ENCODE measurements at places on chromosomes 7 and 10.

GRCh38 chr7:27147199-27148030 is at the start of gene HOXA6:
HOXA6 (minus strand) TSS chr7:27147774; CDS start chr7:27147749, 25 bp downstream.
- DNase-seq = no peak

DNA sequence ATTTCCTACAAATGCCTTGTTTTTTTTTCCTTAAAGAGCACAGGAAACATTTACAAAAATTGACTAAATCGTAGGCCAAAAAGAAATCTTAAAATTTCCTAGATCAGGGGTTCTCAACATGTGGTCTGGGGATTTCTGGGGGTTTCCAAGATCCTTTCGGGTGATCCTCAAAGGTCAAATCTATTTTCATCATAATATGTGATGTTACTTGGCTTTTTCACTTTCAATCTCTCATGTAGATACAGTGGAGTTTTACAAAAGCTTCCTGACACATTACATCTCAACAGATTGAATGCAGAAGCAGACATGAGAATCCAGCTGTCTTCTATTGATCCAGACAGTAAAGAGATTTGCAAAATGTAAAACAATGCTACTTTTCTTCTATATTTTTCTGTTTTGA is 497.3 kb downstream of the INHBA start:
- no peak for DNase-seq

DNA sequence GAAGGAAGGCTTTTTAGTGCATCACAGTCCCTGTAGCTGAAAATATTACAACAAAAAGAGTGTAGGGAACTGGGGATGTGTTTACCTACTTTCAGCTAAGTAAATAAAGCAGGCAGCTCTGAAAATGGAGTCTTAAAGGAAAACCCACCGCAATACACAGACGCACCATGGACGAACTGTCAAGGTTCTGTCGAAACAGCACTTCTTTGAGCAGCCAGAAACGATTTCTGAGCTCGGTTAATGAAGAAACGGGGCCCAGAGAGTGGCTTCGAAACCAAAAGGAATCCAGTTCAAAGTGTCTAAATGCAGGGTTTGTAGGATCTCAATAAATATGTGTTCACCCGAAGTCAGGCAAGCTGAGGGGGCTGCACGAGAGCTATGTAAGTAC is 275.4 kb upstream of the NEBL start:
- DNase-seq = no peak

GRCh38 chr7:151869455-151869854 is 7.5 kb downstream of the PRKAG2 start:
- DNase-seq = no peak

- no peak for DNase-seq
Observed at GRCh38 chr10:6119423-6119822, 30.6 kb downstream of the RBM17 start.

- DNase-seq = no peak
Observed at GRCh38 chr7:2473496-2474180, 2.6 kb downstream of the GRIFIN start.

DNA sequence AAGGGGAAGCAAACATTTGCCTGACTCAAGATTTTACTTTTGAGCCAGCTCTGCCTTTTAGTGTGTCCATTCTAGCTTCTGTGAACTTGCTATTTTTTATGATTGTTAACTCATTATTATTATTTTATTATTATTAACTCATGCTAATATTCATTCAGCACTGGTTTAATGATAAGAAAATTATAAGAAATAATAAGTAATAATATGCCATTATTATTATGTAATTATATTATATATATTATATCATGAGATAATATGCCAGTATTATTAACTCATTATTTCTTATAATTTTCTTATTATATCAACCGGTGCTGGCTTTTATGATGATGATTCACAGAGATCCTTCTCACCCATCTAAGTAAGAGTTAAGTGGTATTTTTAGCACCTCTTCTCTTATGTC is 79.3 kb upstream of the NPVF start:
- DNase-seq = no peak

DNA sequence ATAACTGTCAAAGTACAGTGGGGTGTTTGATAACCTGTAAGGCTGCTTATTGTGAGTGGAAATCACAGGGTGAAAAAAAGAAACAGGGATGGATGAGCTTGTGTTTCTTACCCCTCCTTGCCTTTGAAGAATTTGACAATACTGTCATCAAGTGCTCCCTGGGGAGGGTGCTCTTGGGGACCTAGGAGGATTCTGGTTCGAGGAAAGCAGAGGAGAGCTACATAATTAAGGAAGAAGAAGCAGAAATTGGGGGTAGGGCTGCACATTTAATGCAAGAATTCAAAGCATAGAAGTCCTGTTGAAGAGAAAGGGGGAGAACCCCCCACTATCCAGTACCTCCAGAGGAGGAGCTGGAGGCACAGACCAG is 208.1 kb upstream of the PHYHIPL start:
- no peak for DNase-seq

GRCh38 chr10:131896403-131896802 is 4.4 kb upstream of the PPP2R2D start:
- DNase-seq = no peak

GRCh38 chr7:143222782-143223181 is 945 bp downstream of the TAS2R40 start:
- DNase-seq = no peak

- DNase-seq = no peak
Observed at GRCh38 chr10:21943633-21944265, 59.8 kb downstream of the DNAJC1 start.

DNA sequence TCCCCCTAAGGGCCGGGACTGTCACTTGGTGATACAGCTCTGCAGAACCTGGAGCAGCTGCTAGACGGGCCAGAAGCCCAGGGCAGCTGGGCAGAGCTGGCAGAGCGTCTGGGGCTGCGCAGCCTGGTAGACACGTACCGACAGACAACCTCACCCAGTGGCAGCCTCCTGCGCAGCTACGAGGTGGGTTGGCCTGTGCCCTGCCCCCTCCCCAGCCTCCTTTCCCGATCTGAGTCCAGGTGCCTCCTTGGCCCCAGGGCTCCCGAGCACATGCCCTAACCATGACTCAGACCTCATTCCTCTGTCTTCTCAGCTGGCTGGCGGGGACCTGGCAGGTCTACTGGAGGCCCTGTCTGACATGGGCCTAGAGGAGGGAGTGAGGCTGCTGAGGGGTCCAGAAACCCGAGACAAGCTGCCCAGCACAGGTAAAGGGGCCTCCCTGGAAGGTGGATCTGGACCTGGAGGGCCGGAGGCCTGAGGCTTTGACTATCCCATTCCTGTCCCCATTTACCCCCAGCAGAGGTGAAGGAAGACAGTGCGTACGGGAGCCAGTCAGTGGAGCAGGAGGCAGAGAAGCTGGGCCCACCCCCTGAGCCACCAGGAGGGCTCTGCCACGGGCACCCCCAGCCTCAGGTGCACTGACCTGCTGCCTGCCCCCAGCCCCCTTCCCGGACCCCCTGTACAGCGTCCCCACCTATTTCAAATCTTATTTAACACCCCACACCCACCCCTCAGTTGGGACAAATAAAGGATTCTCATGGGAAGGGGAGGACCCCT is 6.4 kb downstream of the NFKB2 start:
- no peak for DNase-seq

- DNase-seq = no peak
Observed at GRCh38 chr10:43284341-43284910, 17.6 kb upstream of the RASGEF1A start.

DNA sequence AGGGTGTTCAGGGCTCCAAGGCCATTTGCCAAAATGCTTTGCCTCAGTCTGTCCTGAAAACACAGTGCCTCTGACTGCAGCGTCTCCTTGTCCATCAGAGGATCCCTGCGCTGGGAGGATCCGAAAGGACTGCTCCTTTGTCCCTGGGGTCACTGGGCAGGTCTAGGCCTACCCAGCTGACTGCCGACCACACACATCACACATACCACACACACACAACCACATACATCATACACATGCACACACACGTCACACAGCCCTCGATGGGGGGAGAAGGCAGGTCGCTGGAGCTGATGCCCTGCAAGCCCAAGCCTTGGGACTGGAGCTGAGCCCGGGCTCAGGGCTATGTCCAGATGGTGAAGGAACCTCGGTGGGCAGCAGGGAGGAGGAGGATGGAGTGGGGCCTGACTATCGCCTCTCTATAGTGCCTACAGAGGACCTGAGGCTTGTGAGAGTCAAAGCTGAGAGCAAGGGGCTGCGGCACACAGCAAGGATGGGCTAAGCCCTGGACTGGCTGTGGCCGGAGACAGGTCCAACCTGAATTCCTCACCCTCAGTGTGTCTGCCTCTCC is 29.1 kb downstream of the GPRIN2 start:
- DNase-seq = no peak

- DNase-seq = no peak
Observed at GRCh38 chr10:123584419-123584775, 81.8 kb upstream of the GPR26 start.

DNA sequence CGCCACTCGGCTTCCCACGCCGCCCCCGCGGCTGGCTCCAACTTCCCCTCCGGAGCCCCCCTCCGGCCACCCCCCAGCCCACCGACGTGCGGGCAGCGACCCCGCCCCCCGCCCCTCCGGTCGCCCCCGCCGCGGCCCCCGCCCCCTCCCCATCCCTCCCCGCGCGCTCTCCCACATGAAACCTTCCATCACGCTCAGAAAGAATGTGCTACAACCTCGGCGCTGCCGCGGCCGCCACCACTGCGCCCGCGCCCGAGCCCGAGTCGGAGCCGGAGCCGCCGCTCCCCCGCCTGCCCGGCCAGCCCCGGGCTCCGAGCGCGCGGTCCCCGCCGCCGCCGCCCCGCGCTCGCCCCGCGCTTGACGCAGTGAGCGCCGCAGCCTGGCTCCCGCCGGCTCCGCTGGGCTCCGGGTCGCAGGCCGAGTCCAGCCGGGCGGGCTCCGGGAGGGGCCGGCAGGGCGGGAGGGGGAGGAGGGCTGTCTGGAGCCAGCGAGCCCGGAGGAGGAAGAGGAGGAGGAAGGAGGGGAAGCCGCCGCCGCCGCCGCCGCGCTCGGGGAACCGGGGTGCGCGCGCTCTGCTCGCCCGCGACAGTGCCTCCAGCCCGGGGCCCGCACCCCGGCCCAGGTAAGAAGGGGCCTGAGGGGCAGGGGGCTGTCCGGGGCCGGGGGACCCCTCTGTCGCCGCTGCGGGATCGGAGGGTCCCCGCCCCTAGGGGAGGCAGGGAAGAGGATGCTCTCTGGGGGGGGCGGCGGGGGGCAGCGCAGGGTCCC is 4.3 kb upstream of the ELFN1 start:
- DNase-seq = no peak

GRCh38 chr7:142554560-142555532 is 194.4 kb upstream of the PRSS1 start:
- no peak for DNase-seq

DNA sequence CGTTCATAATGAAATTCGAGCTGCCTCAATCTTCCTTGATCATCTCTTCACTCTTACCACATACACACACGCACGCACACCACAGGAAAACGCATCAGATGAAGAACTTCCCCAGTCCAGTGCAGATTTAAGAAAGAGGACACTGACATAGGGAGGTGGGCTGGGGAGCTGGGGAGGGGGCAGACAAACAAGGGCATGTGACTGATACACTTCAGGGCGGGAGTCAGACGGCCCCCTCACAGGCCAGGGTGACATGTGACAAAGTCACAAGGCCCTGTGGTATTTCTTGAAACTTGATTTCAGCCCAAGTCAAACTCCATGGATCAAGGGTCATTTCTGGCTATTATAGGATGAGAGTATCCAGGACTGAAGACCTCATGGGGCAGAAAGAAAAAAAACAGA is 82.6 kb downstream of the KCNMA1 start:
- no peak for DNase-seq

GRCh38 chr10:71094712-71095390 is 117.5 kb upstream of the UNC5B start:
- no peak for DNase-seq

GRCh38 chr10:13462551-13462950 is 66.3 kb downstream of the BEND7 start:
- no peak for DNase-seq

GRCh38 chr10:96878057-96878456 is 46.0 kb downstream of the LCOR start:
- no peak for DNase-seq

- no peak for DNase-seq
Observed at GRCh38 chr7:132240821-132241422, 335.3 kb downstream of the PLXNA4 start.

DNA sequence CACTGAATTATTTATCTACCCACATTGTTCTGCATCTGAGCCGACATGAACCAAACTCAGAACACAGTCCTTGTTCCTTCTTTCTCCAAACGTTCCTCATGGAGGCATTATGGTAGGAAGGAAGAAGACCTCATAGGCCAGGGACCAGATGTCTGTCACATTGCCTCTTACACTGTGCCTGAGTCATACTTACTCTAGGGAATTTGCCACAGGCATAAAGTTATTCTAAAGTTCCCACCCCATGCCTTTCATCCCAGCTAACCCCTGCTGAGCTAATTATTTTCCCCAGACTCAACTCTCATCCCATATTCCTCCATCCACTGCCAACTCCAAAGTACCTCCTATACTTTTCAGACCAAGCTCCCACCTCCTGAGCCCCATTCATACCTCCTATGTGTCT is 21.2 kb downstream of the MAT1A start:
- no peak for DNase-seq
